Islet precursor cell (in vitro differentiated cells): ENCODE measurements at places on chromosomes 2 and 18.

DNA sequence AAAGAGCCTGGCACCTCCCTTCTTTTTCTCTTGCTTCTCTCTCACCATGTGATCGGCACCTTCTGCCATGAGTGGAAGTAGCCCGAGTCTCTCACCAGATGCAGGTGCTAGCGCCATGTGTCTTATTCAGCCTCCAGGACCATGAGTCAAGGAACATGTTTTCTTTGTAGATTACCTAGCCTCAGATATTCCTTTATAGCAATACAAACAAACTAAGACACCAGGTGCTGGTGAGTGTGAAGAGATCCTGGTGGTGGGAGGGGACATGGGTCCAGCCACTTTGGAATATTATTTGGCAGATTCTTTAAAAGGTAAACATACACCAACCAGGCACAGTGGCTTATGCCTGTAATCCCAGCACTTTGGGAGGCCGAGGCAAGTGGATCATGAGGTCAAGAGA is 5.9 kb upstream of the USP40 start:
- no peak for DNase-seq

- no peak for DNase-seq
These were observed 53.3 kb upstream of the SLC5A7 start for GRCh38 chr2:107932979-107933378.

GRCh38 chr2:206740800-206741199 is 22.6 kb upstream of the DYTN start:
- no peak for DNase-seq

GRCh38 chr2:185299867-185300266 is 438.7 kb upstream of the FSIP2 start:
- DNase-seq = no peak

DNA sequence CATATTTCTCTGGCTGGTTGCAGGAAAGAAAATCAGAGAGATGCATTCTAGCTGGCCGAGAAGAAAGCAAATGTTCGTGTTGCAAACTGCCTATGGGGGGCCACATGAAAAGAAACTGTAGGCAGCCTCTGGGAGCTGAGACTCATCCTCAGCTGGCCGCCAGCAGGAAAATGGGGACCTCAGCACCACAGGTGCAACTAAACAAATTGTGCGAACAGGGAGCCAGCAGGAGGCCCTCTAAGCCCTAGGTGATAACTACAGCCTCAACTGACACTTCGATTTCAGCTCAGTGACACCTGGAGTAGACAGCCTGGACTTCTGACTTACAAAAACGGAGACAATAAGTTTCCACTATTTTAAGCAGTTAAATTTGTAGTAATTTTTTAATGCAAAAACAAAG is 107.3 kb downstream of the DTNB start:
- no peak for DNase-seq

DNA sequence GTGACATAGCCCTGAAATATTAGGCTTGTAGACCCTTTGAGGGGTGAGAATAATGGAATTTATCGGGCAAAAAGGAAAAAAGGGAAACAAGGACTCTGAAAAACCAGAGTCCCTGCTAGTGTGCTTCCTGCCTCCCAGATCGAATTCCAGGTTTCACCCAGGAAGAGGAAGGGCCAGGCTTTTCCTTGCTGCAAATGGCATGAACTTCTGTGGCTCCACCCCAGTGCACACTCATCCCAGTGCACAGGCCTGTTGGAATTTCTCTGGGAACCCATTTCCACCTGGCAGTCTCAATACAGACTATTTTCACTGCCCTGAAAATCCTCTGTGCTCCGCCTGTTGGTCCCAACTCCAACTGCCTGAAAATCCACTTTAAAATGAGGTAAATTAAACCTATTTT is 29.9 kb downstream of the C18orf54 start:
- no peak for DNase-seq
